ENCODE measurements at places on chromosomes 1 and 21.

- no peak for DNase-seq
These were observed 99.9 kb upstream of the TIAM1 start for GRCh38 chr21:31443736-31444521.

GRCh38 chr1:34060901-34061415 lies 104.1 kb downstream of the CSMD2 start:
- DNase-seq: no peak

- DNase-seq: no peak
These were observed 41.7 kb downstream of the ILDR2 start for GRCh38 chr1:166933633-166934032.

- no peak for DNase-seq
These were observed 1.5 kb upstream of the MAGI3 start for GRCh38 chr1:113388621-113389358.

DNA sequence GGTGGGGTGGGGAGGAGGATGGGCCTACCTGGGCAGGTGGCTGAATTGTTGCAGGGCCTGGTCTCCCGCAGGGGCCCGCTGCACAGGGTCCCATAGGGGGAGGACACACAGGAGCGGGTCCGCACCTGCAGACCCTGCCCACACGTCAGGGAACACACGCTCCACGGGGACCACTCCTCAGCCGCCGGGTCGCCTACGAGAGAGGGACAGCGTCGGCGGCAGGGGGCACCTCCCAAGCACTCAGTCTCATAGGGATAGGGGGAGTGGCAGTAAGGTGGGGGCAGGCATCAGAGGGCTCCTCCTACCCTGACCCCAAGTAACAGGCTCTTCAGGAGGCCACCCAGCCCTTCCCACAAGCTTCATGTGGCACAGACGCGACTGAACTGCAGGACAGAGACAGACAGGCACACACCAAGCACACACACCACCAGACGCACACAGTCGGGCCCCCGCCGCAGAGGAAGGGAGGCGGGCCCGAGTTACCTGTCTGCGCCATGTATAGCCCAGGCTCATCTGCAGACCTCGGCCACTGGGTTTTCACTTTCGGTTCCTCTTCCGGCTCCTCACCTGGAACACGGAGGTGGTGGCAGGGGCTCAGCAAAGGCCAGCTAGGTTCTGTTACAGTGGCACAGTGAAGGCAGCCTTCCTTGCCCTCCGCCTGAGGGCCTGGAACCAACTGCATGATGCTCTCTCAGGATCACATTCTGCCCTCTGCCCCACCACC lies 19.8 kb downstream of the ADGRB2 start:
- no peak for DNase-seq

DNA sequence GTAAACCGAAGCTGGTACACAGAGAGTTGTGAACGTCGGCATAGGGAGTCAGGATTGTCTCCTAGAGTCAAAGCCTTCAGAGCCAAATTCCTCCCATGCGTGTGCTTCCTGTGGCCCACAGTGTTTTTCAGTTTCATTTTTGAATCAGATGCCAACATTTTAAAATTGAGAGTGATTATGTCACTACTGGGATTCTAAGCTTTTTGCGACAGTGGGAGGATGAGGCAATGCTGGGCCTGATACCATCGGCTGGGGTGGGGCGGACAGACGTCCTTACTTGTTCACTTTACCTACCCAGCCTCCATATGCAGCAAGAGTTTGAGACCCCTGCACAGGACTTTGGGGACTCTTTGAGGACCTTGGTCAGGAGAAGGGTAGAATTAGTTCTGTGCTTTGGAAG lies 1.3 kb upstream of the KLHDC7A start:
- DNase-seq: no peak

GRCh38 chr1:31574749-31575368 lies 1.5 kb upstream of the TINAGL1 start:
- DNase-seq: no peak

GRCh38 chr21:43353282-43354025 lies 73.5 kb downstream of the SIK1 start:
- no peak for DNase-seq

- no peak for DNase-seq
These were observed 106.2 kb downstream of the CACHD1 start for GRCh38 chr1:64575881-64576676.

DNA sequence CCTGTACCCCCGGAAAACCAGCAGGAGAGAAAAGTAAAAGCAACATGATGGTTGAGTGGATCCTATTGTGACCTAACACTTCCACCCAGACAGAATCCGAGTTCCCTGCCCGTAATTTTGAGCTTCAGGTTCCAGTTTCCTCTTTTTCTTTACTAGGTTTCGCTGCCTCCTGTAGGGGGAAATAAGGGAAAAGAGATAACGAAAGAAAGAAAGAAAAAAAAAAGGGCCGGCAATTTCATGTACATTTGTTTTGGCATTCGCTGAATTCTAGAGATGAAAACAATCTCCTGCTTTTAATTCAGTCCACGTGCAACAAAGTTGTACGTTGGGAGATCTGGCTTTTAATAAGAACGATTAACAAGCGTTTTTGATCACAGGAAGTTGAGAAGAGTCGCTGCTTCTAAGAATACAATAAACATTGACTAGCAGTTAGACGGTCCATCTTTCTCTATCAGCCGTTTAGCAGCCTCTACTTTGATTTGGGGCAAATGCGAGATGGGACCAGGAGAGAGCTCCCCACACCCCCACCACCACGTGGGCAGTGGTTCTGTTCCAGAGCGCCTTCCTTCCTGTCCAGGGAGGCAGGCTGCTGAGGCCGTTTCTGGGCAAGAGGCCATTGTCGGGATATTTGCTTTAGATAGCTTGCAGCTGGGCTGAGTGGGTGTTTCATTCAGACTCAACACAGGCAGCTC lies 155.9 kb upstream of the RUNX1 start:
- DNase-seq: no peak

GRCh38 chr1:156284757-156285156 lies 632 bp downstream of the TMEM79 start:
- no peak for DNase-seq

DNA sequence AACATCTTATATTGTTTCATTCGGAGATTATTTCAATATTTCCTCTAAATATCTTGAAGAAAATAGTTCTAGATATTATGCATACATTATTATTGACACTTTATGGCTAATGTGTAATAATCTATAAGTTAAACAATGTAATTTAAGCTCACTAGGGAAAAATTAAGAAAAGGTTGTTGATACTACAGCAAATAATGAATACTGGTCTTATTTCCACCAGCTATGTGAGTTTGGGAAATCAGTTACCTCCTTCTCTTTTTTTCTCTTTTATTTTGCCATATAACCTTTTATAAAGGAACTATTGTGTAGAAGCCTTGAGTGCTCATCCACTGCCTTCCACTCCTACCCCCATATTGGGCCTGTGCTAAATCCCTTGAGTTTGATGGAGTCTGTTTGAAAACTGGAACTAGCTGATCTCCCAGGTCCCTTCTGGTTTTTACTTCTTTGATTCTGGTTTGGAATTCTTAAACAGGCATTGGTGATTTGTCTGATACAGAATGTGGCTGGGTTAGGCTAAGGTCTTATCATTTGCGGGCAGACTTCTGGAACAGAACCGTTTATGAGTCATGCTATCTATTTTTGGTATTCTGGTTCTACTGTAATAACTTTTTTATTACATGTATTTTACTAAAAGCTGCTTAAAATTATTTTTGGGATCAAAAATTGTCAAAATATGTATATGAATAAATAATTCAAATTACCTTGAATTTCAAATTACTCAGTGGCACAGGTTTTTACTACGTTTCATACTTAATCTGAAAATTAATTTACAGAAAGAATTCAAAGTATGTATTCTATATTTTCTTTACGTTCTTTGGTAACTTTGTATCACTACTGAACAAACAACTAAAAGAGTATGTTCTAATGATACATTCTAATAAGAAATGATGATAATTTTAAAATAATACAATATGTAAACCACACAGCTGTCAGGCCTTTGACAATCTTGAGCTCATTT lies 5.0 kb upstream of the CDC14A start:
- DNase-seq: no peak

GRCh38 chr1:156899956-156900718 lies 6.6 kb downstream of the PEAR1 start:
- no peak for DNase-seq

GRCh38 chr1:6694121-6694713 lies 7.4 kb downstream of the DNAJC11 start:
- DNase-seq: no peak

GRCh38 chr1:55276671-55277376 lies 61.7 kb upstream of the USP24 start:
- no peak for DNase-seq

DNA sequence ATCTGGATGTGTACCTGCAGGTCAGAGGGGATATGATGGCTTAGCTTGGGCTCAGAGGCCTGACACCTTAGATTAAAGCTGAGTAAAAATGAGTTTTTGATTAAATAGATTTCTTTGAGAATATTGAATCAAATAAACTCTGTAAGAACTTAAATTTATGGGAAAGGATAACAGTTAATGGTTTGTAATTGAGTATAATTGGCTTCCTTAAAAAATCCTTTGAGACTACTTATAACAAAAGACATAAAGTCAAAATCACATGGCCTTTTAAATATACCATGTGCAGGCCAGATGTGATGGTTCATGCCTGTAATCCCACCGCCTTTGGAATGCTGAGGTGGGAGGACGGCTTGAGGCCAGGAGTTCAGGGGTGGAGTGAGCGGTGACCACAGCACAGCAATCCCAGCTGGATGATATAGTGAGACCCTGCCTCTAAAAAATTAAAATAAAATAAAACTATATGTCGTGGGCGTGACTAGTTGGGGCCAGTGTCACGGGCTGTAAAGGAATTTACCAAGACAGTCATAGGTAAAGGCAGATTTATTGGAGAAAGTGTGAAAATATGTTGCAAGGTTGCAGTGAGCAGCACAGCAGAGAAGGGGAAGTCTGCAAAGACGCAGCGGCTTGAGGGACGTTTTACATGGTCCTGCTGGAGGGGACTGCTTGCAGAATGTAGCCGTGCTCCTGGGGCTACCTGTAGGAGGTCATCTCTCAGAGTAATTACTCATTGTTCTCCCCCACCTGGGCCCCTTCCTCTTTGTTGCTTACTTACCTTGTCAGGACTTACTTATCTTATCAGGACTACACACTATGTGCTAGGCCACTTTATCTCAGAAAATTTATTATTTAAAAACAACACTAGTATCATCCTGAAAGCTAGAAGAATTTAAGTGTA lies 122.3 kb downstream of the ZMYM4 start:
- no peak for DNase-seq

DNA sequence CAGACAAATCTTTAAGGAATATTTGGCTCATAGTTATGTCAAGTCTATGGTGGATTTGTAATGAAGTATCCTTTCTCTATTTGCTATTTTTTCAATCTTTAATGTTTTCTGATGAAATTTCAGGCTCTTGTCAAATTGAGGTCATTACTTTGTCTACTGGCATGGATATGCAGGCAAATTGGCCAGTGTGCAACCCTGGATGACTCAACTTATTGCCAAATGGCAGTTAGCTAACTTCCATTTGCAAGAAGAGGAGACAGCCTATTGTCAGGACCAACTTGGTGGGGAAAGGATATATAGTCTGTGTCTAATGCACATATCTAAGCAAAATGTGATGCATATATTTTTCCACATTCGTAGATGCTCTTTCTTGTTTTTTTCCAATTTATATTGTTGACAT lies 530.5 kb downstream of the PTBP2 start:
- DNase-seq: no peak

DNA sequence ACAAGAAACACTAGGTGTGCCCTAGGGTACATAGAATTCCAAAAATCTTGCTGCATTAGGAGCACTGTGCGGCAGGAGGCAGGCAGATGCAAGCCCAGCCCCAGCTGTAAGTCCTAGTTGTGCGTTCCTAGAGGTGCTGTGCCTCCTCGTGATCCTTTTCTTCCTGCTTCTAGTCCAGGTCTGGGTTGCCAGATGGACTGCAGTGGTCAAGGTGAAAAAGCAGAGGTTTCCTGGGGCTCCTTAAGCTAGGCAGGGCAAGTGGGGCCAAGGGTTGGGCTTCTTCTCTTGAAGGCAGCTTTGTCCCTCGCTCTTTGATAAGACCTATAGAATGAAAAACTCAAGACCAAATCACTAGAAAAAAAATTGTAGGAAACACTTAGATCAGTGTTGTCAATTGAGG lies 21.6 kb upstream of the SLC45A3 start:
- DNase-seq: no peak

DNA sequence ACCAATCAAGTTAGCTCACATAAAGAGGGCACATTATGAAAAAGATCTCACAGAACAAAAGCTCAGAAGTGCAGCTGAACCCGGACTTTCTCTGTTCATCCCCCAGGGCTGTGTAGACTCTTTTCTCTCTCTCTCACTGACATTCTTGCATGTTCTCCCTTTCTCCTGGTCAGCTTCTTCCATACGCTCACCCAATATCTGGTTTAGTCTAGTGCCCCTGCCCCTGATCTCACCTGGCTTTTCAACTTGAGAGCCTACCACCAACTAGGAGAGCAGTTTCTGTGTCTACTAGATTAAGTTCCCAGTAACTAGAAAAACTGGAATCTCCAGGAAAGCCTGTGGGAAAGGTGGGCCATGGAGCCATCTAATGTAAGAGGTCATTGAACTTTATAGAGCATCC lies 126.9 kb upstream of the GRIK3 start:
- no peak for DNase-seq

DNA sequence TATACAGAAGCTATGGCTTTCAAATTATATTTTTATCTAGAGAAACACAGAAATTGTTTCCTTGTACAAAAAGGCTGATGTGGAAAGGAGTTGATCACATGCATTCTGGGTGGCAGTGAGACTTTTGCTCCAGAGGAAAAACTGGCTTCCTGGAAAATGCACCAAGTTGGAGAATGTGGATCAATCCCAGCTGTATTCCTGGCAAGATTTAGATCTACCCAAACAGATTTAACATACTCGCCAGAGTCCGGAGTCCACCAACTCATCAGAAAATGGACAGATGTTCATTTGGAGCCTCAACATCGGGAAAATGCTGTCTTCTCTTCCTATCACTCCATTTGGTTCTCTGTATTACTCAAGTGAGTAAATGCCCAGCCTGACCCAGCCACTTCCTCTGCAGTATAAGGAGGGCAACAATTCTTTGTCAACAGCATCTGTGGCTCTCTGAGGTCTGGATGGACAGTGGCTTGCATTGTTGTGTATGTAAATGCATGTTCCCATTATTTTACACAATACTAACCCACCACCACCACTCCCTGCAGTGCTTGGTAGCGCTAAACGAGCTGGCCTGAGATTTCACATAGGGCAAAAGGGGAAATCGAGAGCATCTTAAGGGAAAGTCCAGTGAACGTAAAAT lies 226.2 kb upstream of the IRF2BP2 start:
- no peak for DNase-seq

GRCh38 chr1:181391301-181391900 lies 91.9 kb upstream of the CACNA1E start:
- DNase-seq: no peak

DNA sequence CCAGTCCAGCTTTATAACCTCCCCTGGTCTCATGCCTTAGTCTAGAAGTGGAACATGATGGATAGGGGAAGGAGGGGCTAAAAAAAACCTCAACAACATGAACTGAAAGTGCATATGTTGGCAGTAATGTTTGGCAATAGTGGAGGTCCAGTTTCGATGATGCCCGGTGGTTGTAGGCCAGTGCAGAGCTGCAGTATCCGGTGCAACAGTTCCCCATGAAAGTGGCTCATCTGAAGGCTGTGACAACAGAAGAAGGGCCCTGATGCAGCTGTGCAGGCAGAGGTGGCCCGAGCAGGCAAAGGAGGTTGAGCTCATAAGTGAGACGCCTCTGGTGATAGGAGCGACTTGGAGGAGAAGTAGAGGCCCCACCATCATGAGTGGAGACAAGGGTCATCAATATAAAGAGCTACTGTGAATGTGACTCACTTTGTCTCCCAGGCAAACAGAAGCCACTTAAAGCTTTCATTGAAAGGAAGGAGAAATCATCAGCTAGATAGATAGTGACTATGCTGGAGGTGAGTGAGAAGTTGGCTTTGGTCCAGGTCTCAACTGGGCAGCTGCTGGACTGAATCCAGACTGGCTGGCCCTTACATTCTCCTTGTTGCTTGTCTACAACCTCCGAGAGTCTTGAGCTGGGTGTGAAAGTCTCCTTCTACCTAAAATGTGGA lies 10.2 kb upstream of the CREG1 start:
- no peak for DNase-seq

All from stimulated activated CD8-positive, alpha-beta memory T cell treated with anti-CD3 and anti-CD28 coated beads, Interleukin-7, amount 100 ng/mL, for 48 hours (primary cell).